ENCODE measurements at places on chromosomes 16 and 17.

DNA sequence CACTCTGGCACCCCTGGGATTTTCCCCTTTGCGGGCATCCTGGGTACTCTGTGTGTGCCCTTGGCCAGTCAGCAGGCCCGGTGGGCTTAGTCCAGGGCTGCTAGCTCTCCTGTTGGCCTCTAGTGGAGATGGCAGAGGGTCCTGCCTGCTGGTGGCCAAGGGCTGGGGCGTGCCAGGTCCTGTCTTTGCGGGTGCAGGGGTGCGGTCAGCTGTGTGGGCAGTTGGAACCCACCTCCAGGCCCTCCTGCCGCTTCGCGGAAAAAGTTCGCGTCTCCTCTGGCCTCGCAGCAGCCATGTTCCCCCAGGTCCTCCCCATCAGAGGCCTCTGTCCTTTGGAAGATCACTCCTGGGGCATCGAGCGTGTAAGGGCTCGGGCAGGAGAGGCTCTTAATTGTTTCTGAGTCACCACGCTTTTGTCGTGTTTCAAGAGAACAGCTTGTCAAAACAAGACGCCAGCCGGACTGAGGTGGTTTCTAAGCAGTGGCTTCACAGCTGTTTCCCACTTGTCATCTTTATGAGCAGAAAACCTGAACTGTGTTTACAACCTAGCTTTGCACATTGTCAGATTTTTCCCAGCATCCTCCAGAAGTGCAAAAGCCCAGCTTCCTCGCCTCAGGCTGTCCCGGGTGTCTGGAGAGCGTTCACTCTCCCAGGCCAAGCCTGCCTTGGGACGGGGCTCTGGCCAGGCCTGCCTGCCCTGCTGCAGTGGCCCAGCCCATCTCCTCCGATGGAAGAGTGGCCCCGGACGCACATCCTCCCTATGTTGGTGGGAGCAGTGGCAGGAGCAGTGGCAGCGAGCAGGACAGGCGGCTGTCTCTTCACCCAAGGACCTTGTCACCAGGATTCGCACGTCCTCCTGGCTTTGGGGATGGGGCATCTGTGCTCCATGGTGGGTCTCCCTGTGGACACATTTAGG is 5.0 kb upstream of the DNASE1L2 start:
- DNase-seq: no peak

DNA sequence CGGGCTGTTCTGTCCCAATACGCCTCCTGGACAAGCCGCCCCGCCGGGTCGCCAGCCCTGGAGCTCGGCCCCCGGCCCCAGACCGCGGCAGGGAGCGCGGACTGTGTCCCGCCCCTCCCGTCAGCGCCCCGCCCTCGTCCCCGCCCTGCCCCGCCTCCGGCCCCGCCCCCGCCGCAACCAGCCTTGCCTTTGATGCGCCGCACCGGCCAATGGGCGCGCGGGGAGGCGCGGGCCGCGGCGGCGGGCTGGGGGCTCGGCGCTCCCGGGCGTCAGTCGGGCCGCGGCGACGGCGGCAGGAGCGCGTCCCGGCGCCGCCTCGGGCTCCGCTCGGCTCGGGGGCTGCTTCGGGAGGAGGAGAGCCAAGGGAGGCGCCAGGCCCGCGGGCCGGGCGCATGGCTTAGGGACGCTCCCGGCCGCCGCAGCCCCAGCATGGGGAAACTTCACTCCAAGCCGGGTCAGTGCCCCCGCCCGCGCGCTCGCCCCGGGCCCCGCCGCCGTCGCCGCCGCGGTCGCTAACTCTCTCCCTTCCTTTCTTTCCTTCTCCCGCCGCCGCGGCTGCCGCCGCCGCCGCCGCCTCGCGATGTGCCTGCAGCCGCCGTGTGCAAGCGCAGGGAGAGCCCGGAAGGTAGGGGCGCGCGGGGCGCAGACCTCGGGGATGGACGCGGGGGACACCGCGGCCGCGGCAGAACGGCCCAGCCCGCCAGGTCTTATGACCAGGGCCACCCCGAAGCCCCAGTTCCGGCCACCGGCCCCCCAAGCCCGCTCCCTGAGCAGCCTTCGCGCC is at the start of gene NKD1:
Gene NKD1, plus strand, starts transcription at position 272 of the 784 bp plus-strand sequence. Its CDS starts 158 bp downstream, at position 430.
- DNase-seq: peak; percentile 71

DNA sequence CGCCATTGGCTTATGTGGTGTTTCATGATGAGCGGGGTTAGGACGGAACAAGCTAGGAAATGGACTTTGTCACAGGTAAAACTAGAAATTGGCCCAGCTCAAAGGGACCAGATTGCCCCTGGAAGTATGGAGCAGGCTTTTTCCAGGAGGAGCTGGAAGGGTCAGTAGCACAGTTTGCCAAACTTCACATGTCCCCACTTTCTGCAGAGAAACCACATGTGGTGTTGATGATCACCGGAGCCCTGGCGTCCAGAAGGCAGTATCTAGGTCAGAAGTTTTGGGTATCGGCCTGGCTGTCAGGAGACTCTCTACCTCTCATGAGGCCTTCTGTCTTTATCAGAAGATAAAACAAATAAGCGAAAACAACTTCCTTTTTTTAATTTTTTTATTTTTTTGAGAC is 248.5 kb downstream of the SOX9 start:
- DNase-seq: no peak

DNA sequence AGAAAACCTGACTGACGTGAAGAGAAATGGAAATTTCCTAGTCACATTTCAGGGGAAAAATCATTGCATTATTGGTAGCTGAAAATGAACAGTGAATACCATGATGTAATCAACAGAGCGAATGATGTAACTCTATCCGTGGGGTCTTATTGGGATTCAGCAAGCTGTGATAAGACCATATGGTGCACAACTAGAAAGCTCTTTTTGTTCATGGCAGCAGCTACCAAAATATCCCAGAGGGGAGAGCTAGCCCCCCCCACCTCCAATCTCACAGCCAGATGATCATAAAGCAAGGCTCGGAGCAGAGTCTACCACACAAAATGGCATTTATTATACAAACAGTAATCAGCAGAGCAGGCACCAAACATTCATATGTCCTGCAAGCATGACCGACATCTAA is 22.2 kb upstream of the DNAH17 start:
- no peak for DNase-seq

DNA sequence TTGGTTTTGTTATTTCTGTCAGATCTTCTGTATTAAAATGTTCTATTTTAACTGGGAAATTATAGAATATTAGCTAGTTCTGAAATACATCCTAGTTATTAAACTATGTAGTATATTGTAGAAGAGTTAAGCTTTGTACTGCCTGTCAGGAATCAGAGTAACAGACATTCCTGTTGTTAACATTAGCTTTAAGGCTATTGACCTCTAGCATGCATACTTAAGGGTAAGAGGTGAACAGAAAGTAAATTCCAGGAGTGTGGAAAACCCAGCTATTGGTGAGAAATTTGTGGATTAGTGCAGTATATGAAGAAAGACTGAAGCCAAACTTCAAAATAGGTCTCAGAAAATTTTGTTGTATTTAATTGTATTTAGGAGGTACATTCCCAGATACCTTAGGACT is 111.3 kb downstream of the CHD9 start:
- no peak for DNase-seq

- no peak for DNase-seq
Observed at GRCh38 chr17:42386777-42387657, 1.2 kb downstream of the STAT3 start.

DNA sequence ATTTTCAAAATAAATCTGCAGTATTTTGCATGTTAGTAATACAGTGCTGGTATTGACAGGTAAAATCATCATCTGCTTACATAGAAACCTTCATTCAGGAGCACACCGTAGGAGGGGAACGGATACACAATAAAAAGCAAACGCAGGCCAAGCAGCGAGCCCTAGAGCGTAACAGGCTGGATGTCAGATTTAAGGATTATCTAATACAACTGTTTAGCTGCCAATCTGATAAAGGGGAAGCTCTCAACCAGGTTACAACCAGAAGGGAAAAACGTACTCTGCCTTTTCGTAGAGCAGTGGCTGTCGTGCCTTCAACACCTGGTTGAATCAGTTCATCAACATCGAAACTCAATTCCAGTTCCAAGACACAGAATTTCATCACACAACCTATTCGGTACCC is 16.4 kb upstream of the CUEDC1 start:
- DNase-seq: no peak

DNA sequence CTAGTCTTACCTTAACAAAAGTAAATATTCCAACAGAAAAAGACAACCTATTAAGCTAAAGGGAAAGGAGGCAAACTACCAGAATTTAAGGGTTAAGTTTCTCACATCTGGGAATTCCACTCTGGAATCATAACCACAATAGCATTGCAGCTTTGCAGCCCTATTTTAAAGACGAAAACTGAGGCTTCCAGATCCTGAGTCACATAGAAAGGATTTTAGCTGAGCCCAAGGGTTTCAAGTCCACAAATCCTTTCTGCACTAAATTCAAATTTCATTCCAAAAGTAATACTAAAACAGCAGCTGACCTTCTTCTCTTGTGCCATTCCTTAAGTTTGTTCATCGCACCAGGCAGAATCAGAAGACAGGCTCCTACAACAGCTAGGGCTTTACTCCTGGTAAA is 17.8 kb downstream of the XYLT1 start:
- no peak for DNase-seq

- DNase-seq: no peak
Observed at GRCh38 chr17:31198026-31198425, 99.0 kb downstream of the OMG start.

- DNase-seq: no peak
Observed at GRCh38 chr17:59038734-59039133, 67.9 kb downstream of the TRIM37 start.

DNA sequence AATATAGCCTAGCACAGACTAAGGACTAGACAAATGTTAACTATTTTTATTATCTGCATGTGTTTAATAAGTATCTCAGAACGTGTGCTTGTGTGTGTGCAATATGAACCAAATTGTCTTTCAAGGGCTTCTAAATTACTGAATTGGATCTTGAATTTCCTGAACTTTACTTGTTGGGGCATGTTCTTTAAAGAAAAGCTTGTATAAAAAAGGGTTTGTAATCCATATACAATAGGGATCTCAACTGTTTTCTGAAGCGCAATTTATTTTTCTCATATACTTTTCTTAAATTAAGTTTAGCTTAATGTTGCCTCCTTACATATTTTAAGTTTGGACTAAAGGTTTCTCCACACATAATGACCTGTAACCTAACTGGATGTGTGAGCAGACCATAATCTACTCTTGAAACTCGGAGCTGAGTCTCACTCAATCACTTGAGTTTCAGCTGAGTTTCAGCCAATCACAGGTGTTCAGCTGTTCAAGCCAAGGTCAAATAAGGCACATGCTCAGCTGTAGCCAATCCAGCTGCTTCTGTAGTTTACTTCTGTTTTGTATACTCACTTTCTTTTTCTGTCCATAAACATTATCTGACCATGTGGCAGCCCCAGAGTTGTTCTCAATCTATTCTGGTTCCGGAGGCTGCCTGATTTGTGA is 72.3 kb downstream of the CDK5R1 start:
- no peak for DNase-seq

DNA sequence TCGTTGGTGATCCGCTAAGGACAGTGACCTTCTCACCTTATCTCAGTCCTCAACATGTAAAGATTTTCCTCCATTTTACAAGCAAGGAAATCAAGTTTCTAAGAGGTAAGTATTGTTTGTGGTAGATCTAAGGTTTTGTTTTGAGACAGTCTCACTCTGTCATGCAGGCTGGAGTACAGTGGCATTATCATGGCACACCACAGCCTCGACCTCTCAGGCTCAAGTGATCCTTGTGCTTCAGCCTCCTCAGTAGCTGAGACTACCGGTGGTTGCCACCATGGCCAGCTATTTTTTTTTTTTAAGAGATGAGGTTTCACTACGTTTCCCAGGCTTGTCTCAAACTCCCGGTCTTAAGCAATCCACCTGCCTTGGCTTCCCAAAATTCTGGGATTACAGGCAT is 34.9 kb downstream of the PRKCA start:
- DNase-seq: no peak

DNA sequence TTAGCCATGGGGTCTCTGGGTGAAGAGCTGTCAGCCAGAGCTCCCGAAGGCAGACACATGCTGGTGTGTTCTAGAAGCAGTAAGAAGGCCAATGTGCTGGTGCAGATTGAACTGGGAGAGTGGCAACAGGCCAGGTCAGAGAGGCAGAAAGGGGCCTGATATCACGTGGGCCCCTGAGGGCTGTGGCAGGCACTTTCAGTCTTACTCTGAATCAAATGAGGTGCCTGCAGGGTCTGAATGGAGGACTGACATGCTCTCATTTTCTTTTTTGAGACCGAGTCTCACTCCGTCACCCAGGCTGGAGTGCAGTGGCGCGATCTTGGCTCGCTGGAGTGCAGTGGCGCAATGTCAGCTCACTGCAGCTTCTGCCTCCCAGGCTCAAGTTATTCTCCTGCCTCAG is 293.8 kb downstream of the ABCC12 start:
- DNase-seq: no peak

DNA sequence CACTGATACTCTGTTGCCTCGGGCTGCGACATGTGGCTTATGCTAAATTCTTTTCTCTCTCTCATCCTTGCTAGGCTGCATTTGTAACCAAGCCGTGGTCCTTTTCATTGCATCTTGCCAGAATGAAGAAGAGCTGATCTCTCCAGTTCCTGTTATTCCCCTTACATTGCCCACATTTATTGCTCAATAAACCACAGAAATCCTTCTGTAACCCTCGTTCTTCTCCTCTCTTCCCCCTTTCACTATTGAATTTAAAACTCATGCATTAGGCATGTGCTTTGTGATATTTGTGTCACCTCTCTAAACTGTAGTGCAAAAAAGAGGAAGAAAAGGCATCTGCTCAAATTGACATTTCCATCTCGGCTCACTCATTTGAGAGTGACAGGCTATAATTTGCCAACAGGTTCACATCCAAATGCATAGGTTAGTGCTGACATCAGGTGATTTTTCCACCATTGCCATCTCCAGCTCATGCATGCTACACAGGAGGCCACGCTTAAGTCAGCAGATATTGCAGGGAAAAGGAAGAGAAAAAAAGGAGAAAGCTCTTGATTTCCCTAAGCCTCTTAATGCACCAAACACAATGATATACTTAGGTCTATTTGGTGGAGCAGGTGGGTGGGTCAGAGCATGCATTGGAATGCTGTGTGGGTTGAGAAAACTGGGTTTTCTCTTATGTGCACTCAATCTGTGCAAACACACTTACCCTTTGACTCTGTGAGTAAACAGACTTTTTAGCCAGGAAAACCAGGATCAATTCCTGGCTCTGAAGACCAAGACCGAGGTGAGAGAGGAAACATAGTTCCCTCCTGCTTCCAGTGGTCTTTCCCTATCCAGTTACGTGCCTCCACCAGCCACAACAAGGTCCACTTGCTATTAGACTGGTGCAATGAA is 642.7 kb downstream of the HS3ST4 start:
- DNase-seq: no peak

DNA sequence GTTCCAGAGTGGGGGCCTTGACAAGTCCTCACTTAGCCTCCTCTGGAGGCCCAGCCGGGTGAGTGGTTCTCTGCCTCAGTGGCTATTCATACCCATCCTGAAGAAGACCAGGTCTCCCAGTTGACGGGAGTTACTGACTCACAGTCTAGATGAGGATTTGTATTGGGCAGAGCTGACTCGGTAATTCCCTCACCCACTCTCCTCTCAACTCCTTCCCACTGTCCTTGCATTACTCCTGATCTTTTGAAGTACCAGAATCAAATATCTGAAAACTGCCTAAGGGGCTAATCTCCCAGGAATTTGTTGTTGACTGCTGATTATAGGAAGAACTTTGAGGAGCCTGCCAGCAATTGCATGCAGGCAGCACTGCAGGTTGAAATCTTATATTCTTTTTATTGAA is 14.2 kb downstream of the SAP30BP start:
- no peak for DNase-seq

- DNase-seq: no peak
Observed at GRCh38 chr17:72004611-72005331, 116.0 kb upstream of the SOX9 start.

Data from activated naive CD8-positive, alpha-beta T cell treated with anti-CD3 and anti-CD28 coated beads, Interleukin-2, amount 50 U/mL, for 24 hours (primary cell).